ENCODE measurements at places on chromosomes 1 and 21.

DNA sequence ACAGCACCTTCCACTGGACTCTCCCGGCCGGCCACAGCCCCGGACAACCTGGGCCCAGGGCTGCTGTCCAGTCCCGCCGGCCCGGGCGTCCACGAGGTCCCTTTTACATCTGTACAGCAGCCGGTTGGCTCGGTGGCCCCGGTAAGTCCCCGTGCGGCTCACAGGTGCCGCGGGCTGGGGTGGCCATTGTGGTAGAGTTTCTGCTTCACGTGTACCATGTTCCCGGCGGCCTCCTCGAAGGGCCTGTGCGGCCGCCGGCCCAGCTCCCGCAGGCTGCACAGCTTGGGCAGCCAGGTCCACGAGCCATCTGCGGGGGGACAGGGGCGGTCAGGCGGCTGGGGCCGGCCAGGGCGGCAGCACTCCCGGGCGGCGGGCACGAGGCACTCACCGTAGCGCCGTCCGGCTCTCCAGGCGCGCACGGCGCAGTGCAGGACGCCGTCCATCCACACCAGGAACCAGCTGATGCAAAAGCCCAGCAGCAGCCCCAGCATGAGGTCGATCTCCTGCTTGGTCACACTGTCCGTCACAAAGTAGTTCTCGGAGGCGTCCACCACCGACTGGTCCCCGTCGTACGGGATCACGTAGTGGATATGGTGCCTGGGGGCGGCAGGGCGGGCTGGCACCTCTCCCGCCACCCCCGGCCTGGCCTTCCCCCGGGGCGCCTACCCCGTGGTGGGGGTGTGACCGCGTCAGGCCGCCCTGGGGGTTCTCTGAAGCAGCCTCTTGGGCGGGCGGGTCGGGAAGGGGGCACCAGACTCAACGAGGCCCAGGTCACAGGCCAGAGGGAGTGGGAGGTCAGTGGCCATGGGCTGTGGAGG, 5.0 kb downstream of the TMEM240 start:
- no peak for DNase-seq

GRCh38 chr1:26067432-26067911, at the start of gene TRIM63:
Gene TRIM63 (minus strand): TSS chr1:26067630. CDS start chr1:26067494, 136 bp downstream.
- DNase-seq, result no peak

- DNase-seq, result no peak
Measured at GRCh38 chr1:213623862-213624261, 363.9 kb upstream of the PROX1 start.

DNA sequence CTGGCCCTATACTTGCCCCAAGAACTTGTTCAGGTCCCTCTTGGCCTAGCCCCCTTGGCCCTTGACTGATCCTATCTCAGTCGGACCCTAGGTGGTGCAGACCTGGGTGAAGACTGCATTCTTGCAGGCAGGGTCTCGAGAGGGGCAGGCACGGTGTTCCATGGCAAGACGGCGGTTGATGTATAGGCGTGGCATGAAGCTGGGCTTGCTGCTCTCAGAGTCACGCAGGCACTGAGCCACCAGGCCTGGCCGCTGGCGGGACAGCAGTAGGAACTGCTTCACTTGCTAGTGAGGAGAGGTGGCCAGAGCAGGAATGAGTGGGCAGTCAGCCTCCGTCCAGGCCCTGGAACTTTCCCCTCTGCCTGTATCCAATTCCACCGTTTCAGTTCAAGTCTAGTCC, 3.8 kb downstream of the HECTD3 start:
- no peak for DNase-seq

- DNase-seq, result no peak
Measured at GRCh38 chr1:215360758-215361157, 206.3 kb upstream of the KCTD3 start.

DNA sequence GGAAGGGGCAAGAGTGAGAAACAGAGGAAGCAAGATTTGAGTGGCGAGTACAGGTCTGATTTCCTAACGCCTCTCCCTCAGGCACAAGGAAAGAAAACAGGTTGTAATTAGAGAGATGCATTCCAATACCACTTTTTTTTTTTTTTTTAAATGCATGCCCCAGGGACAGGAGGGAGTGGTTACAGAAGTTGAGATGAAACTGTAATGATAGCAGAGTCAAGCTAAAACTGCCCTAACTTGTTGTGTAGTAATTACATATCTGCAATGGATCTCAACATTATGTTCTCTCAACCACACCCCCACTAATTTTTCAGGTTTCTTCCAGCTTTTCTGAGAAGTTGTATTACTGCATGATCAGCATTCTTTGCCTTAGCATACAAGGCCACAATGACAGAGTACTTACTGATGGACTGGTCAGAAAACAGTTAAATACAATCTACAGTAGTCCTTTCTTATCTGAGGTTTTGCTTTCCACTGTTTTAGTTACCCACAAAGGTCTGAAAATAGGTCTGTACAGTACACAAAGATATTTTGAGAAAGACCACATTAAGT, 5.5 kb downstream of the ETV3 start:
- DNase-seq, result no peak

DNA sequence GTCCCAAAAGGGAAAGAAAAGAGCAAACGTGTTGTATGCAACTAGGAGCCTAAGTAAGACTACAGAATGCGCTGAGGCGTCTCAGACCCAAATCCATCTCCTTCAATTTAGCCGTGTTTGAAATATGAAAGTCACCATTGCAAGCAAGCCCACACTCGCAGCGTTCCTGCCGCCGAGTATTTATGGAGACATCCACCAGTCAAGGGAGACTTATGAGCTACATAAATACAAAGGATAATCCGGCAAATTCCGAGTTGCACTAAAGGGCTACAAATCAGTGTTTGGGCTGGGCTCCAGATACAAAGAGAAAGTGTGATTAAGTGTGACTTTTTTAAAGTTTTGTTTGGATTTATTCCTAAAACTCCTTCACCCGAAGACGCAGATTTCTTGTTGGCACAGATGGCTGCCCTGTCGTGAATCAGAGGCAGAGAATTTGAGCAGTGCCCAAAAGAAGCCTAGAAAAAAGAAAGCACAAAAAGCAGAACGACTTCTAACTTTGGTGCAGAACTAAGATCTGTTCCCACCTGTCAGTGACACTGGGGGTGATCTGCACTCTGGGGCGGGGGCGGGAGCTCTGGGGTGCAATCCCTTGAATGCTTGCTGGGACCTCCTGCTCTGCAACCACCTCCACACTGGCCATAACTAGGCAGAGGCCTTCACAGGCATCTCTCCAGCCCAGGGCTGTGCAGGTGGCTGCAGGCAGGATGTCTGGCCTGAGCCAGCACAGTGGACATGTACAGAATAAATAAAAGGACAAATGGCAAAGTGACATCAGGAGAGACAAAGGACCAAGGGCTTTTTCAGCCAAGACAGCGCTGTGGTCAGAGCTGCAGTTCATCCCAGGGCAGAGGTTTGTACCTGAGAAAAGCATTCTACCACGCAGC, 489.7 kb downstream of the NPHP4 start:
- no peak for DNase-seq

Data from CD4-positive, alpha-beta T cell treated with Interleukin-2 at 100 ng/mL for 4 hours (primary cell).